ENCODE measurements at places on chromosomes 7 and 10. TPM values are rescaled to one million over a fixed set of nuclear protein-coding genes. Genes with fewer than 3 reads are reported as not detected.

The MEOX2 gene
- total RNA-seq = 1.7 TPM

The AGBL3 gene
- 4.9 TPM for total RNA-seq

The ZCWPW1 gene
- total RNA-seq = 5.9 TPM

The NUDT13 gene
- total RNA-seq = 2.9 TPM

GRCh38 chr10:43076876-43077420 lies at the start of gene RET:
RET (plus strand) TSS chr10:43077069; CDS start chr10:43077259, 190 bp downstream.
- DNase-seq = no peak

DNA sequence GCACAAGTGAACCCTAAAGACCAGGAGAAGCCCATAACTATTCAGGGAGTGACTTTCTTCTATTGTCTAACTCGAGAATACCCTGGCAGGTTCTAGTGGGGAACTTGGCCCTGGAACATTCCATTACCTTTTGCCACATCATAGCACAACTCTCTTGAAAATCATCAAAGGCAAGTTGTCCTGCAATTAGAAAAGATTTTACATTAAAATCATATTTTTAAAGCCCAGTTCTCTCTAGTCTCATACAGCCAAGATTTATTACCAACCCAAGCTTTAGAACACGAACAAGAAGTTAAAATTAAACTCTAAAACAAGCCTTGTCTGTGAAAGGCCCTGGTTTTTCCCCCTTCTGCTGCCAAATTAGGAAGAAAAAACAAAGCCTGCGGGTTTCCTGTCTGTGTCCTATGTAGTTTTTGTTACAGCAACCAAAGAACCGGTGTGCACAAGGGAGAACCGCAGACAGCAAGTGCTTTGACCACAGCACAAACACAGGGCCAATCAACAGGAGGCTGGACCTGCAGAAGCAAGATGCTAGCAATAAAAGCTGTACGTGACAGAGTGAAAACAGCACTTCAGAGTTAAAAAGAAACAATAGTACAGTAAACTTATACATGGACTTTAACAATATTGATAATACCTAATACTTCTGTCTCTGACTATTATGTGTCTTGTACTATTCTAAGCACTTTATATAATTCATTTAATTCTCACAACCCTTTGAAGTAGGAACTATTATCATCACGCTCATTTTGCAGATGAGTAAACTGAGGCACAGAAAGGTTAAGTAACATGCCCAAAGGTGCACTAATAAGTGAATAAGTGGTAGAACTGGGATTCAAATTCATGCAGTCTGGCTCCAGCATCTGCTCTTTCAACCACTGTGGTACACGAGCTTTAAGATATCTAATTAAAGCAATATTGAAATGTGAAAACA lies 65.8 kb downstream of the STK17A start:
- no peak for DNase-seq

DNA sequence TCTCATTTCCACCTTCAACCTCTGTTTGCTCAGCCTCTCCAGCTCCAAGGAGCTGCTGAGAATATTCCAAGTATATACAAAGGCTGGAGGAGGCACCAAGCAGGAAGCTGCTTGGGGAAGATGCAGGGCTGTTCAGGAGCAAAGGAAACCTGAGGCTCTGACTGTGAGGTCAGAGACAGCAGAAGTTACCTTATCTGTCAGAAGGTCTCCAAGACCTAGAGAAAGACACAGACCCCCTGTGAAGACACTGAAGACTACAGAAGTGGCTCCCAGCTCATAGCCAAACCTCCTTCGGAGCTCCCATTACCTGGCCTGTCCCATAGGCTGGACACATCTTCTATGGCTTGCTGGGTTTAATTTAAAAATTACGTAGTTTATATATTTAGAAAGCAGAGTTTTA lies 53.2 kb downstream of the PKD1L1 start:
- no peak for DNase-seq

DNA sequence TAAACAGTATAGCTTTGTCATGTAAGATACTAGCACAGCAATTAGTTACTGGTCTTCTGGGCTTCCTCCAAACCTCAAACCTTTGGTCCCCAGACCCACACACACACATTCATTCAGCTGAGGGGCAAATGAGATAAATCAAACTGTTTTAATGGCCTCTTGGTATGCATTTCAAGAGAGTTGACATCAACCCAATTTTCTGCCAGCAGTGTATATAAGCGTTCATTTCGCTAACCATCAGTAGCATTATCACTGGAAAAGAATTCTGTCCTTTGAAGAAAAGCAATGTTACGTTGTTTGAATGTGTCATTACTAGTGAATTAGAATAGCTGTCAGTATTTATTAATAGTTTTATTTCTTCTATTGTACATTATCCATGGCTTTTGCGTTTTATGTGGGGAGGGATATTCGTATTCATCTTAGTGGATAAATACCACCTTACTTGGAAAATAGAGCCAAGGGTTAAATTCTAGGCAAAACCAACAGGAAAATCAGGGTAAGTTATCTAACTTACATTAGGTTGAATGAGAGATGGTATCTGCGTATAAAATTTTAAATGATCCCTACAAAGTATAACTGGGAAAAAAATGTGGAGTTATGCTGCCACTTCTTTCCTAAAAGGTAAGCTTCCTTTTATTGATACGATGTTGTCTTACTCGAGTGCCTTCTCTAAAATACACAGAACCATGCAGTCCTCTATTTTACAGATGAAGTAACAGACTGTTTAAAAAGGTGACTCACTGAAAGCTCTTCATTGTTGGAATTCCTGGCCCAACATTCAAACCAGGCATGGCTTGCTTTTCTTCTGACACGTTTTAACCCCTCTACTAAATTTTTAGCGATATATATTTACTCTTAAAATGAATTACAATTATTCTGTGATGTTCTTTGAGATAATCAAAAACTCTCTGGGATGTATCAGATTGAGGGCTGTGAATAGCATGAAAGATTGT lies 2.0 kb upstream of the ZMYND11 start:
- DNase-seq = no peak

DNA sequence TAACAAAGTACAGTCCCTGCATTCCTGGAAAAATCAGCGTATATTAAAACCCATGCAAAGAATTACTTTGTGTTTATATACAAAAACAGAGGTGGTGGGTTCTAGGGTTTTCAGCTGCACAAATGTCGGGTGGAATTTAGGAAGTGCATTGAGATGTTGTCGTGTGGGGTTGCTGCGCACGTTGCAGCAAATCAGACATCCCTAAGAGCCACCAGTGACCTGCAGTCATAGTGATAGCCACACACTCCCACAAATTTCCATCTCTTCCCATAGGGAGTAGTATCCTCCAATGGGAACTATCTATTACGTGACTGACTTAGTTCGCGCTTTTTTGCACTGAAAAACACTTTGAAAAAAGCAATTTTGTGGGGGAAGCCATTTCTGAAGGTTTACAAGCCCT lies 375.2 kb upstream of the GALNT17 start:
- no peak for DNase-seq

- no peak for DNase-seq
These were observed 54.4 kb downstream of the CYP2C9 start for GRCh38 chr10:94992811-94993210.

DNA sequence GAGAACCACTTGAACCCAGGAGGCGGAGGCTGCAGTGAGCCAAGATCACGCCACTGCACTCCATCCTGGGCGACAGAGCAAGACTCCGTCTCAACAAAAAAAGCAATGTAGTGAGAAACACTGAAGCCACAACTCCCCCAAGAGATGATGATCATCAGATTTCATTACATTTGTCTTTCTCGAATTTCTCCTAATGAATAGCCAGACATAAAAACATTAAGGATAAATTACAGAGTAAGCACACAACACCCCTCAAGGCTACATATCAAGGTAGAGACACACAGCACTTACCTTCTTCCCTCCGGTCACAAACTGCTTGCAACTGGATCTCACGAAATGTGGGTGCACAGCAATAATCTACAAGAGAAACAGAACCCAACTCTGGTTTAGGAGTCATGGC lies 91.5 kb downstream of the VPS41 start:
- no peak for DNase-seq

- DNase-seq = no peak
These were observed 503.0 kb downstream of the KIF20B start for GRCh38 chr10:90204131-90204955.

DNA sequence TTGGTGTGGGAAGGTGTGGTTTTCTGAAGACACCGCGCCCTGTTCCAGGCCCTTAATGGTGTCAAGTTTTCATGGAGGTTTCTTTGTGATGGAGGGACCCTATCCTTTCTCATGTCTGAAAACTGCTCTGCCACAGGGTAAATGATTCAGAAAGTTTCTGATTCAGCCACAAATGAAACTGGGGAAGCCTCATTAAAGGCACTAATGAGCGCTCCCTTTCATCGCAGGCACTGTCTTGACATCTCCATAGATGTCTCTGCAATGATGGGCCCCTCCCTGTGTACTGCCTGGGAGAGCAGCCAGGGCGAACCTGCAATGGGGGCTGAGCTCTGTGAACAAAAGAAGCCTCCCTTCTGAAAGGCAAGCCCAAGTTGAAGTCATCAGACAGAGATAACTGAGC lies 355.3 kb downstream of the PRPF18 start:
- DNase-seq = no peak

- no peak for DNase-seq
These were observed 757 bp downstream of the RAB19 start for GRCh38 chr7:140404565-140405065.

- no peak for DNase-seq
These were observed 593.5 kb downstream of the NRG3 start for GRCh38 chr10:82468453-82468852.

GRCh38 chr7:37448011-37448635 lies 541 bp downstream of the ELMO1 start:
- no peak for DNase-seq

GRCh38 chr7:41641665-41642014 lies 61.2 kb downstream of the INHBA start:
- no peak for DNase-seq

- DNase-seq = no peak
These were observed 426.4 kb downstream of the TYW1 start for GRCh38 chr7:67423065-67423464.

All from vagina (tissue), 2 donors.